ENCODE measurements at places on chromosomes 16 and 17. TPM values are rescaled to one million over a fixed set of nuclear protein-coding genes. Genes with fewer than 3 reads are reported as not detected.

The MLLT6 gene
- total RNA-seq = 30.3 TPM

The SDF2 gene
- 37.7 TPM for total RNA-seq

The KRT33A gene
- not detected for total RNA-seq

The CHP2 gene
- not detected for total RNA-seq

The PHOSPHO1 gene
- not detected for total RNA-seq

The CDH13 gene
- total RNA-seq = 141 TPM

The CNEP1R1 gene
- 32.2 TPM for total RNA-seq

The CORO6 gene
- total RNA-seq = 5.3 TPM

The TP53TG3C gene
- total RNA-seq = 0.33 TPM

The PKMYT1 gene
- 4.2 TPM for total RNA-seq

The SARM1 gene
- 8.7 TPM for total RNA-seq
